ENCODE measurements at places on chromosomes 12 and 14.

GRCh38 chr12:108591267-108591980 lies 6.5 kb downstream of the TMEM119 start:
- DNase-seq = no peak

GRCh38 chr12:25020621-25021243 lies 71.8 kb upstream of the BCAT1 start:
- DNase-seq = no peak

- DNase-seq = no peak
These were observed 191.4 kb downstream of the TTC7B start for GRCh38 chr14:90624732-90625400.

DNA sequence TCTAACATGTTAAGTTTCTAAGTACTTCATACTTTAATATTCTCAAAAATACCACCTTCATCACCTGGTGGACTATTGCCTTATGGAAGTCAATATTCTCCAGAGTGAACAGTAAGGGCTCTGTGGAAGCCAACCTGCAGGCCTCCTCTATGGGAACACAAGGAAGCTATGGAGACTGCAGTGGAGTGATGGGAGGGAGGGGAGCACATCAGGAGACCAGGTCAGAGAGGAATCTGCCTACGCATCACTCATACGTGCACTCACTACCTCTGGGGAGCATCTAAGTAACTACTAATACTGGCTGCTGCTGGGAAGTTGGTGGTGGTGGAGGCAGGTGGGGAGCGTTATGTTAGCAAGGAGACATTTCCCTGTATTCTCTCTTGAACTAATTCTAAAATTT lies 19.9 kb downstream of the HECTD4 start:
- DNase-seq = no peak

GRCh38 chr14:69985463-69985862 lies 106.2 kb downstream of the SMOC1 start:
- DNase-seq = no peak

DNA sequence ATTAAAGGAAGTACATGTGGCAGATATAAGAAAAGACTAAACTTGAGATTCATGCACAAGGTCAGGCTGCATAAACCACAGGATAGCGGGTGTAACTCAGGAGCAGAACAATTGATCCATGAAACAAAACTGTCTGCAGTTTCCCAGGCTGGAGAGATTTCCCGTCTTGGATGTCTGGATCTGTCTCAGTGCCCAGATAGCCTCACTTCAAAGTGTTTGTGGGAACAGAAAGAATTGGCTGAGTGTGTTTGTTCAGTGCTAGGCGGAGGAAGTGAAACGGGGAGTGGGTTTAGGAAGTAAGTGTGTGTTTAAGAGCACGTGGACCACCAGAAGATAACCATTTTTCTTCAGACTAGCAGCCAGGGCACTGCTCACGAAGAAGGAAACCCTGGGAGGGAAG lies 1.4 kb upstream of the RNASE10 start:
- DNase-seq = peak; percentile 33

DNA sequence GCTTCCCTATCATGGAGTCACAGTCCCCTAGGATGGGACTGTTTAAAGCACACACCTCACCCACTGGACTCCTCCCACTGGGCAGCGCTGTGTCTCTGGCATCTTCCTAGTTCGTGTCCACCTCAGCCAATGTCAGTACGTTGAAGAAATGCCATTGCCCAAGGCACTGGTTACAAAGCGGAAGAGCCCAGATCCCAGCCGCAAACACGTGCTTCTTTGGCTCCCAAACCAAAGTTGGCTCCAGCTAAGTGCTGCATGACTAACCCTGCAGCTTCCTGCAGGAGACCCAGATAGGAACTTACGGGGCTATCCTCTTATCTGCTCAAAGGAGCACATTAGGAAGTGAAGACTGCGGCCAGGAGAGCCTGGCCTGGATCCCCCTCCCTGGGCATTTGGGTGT lies 9.3 kb downstream of the SYNE3 start:
- DNase-seq = peak; percentile 92

DNA sequence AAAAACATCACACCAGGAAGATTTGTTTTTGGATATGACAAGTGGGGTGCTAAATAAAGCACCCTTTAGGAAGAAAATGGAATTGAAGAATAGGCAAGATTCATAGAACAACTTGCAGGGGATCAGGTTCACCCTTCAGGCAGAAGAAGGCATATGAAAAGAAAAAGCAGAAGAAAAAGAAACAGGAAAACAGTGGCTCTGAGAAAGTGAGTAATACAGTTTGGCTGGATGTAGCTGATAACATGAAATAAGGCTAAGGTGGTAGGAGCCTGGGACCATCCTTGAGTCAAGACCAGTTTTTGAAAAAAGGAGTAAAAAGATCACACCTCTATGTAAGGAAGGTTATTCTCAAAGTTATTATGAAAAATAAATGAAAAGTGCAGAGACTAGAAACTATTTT lies 42.4 kb downstream of the TRIP11 start:
- no peak for DNase-seq

- DNase-seq = no peak
These were observed at the start of gene OR4K15 for GRCh38 chr14:19975291-19975690. Gene OR4K15, plus strand, starts transcription at chr14:19975591. Its CDS starts 0 bp downstream, at chr14:19975591.

DNA sequence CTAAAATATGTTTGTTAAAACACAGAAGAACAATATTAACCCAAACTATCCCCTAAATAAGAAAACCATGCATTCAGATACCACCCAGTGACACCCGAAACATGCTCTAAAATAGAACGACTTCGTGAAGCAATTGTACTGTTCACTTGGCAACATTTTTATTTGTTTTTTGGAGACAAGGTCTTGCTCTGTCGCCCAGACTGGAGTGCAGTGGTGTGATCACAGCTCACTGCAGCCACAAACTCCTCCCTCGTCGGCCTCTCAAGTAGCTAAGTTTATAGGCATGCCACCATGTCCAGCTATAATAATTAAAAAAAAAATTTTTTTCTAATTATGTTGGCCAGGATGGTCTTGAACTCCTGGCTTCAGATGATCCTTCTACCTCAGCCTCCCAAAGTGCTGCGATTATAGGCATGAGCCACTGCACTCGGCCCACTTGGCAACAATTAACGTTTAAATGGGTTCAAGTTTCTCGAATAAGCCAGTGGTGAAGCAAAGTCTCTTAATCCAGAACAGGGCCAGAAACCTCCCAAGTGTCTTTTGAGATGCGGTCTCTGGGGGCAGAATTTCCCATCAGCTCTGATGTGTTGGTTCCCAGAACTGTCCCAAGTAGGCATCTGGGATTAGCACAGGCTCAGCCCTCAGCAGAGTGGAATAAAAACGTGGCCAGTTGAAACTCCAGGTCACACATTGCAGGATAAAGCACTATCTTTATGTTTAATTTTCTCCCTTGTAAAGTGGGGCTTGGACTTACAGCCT lies 74.5 kb downstream of the TMCC3 start:
- DNase-seq = no peak

- DNase-seq = no peak
These were observed 32.4 kb downstream of the PIGH start for GRCh38 chr14:67567654-67568053.

GRCh38 chr14:100155049-100155621 lies 4.3 kb downstream of the DEGS2 start:
- DNase-seq = peak; percentile 18

DNA sequence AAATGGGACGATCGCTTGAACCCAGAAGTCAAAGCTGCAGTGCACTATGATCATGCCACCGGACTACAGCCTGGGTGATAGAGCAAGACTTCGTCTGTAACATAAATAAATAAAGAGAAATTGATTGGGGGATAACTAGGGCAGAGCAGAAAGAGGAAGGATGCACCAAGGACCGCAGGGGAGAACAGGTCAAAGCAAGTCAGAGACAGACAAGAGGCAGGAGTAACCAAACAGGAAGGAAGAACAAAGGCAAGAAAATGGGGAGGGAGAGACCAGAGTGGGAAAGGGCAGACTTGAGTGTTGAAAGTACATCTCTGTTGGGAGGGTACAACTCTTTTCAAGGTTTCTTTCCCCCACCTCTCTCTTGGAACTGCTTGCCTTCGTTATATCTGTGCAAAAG lies 50.8 kb upstream of the ELK3 start:
- peak; percentile 3 for DNase-seq

- no peak for DNase-seq
These were observed 18.6 kb downstream of the RASSF8 start for GRCh38 chr12:25977047-25977446.

GRCh38 chr12:116969615-116970585 lies 59.1 kb downstream of the FBXW8 start:
- DNase-seq = no peak

DNA sequence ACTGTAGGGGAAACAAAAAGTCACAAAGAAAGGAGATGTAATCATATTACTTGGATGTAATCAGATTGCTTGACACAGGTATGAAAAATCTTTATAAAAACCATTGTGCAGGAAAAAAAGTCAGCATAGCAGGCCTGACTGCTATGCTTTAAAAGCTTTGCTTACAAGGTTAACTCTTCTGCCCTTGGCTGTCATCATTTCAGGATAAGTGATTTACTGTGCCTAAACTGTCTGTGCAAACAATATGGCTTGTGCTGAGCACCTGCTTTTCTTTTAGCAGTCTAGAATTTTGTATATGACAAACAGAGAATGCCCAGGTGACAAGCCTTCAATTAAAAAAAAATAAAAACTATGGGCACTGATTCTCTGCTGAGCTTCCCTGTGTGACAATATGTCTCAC lies 63.8 kb upstream of the PLEKHG7 start:
- no peak for DNase-seq

GRCh38 chr14:33780035-33780434 lies 170.8 kb downstream of the EGLN3 start:
- DNase-seq = no peak

DNA sequence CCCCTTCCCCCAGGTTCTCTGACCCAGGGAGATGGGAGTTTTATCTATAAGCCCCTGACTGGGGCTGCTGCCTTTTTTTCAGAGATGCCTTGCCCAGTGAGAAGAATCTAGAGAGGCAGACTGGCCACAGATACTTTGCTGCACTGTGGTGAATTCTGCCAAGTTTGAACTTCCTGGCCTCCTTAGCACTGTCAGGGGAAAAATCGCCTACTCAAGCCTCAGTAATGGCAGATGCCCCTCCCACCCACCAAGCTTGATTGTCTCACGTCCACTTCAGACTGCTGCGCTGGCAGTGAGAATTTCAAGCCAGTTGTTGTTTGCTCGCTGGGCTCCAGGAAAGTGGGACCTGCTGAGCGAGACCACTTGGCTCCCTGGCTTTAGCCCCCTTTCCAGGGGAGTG lies 31.7 kb downstream of the KLRK1 start:
- DNase-seq = no peak

- DNase-seq = no peak
These were observed 13.5 kb upstream of the TESPA1 start for GRCh38 chr12:54997929-54998522.

DNA sequence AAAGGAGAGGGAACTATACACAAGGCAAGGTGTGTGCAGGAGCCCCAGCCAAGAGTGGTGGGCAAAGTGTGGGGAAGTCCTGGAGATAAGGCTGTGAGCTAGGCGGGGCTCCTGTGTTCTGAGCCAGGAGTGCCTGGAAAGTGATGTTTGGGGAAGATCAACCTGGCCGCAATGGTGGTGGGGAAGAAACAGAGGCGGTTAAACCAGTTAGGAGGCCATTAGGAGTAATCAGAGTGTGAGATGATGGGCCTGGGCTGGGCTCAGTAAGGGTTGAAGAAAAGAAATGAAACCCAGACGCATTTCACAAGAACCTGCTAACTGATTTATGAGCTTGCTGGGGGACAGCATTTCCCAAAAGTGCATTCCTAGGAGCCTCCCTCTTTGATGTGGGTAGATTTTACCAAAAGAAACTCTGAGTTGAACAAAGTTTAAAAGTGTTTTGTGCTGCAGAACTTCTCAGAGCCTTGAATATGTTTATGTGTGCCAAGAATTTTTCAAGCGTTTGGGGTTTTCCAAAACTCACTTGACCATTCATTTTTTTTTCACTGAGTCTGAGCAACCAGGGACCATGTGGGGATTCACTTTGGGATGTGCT lies 34.2 kb upstream of the LRP1-AS start:
- DNase-seq = no peak

GRCh38 chr14:65366802-65367565 lies 45.5 kb upstream of the FUT8 start:
- peak; percentile 19 for DNase-seq
